Upper lobe of right lung (tissue), 1 donor: ENCODE measurements at places on chromosomes 5 and 9. TPM values are rescaled to one million over a fixed set of nuclear protein-coding genes. Genes with fewer than 3 reads are reported as not detected.

DNA sequence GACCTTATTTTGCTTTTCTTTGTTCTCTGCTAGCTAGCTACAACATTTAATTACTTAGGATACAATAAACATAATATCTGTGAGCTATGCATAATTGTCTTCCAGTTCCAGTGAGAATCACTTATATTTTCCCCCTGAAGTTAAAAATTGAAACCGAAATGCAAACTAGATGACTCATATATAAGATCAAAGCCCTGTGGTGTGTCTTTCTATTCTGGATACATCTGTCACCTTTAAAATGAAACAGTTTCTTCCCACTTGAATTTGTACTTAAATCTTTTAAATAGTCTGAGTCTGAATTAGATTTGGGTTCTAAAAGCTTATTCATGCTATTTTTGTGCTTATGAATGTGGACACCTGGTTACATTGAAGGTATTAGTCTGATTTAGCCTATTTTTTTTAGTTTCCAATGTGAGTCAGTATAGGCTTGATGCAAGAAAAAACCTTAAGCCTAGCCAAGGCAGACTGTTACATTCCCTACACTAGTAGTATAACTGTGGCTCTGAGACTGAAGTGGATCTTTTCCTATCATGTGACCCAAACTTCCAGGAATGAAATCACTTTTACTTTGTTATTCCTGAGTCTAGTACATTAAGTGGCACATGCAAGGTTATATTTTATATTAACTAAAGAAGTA lies 703.5 kb upstream of the RGMB start:
- no peak for DNase-seq

GRCh38 chr9:75601280-75601679 lies 289.2 kb upstream of the PCSK5 start:
- DNase-seq, result no peak

DNA sequence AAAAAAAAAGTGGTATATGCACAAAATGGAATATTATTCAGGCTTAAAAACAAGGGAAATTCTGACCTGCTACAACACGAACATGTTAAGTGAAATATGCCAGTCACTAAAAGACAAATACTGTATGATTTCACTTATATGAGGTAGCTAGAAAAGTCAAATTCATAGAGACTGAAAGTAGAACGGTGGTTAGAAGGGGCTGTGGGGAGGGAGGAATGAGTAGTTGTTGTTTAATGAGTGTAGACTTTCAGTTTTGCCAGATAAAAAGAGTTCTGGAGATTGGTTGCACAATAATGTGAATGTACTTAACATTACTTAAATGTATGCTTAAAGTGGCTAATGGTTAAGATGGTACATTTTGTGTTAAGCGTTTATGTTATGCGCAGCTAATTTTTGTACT lies 79.5 kb upstream of the IL12B start:
- no peak for DNase-seq

DNA sequence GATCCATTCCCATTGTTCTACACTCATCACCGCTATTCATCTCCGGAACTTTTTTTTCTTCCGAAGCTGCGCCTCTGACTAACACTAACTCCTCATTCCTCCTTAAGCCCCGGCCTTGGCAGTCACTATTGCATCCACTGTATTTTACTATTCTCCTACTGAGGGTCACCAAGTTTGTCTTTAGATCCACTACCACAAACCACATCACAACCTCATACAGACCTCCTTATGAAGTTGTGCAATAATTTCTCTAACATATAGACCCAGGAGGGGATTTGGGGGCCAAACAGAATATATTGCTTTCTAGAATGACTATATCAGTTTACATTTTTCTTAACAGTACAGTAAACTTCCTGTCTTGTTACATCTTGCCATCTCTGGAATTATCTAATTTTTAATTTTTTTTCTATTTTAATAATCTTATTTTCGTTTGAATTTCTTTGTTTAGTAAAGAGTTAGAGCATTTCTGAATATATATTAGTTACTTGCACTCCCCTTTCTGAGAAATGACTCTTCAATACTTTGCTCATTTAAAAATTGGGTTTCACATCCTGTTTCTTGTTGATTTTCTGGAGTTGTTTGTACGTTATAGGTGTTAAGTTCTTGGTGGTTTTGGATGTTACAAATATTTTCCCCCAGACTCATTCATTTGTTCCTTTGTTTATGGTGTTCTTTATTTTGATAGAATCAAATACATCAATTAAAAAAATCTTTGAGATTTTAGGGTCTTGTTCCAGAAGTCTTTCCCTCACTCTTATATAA lies 37.1 kb downstream of the DMRT2 start:
- no peak for DNase-seq

- no peak for DNase-seq
These were observed 5.7 kb upstream of the TRAF2 start for GRCh38 chr9:136880651-136881050.

- no peak for DNase-seq
These were observed 147.5 kb downstream of the DAB2IP start for GRCh38 chr9:121798941-121799340.

DNA sequence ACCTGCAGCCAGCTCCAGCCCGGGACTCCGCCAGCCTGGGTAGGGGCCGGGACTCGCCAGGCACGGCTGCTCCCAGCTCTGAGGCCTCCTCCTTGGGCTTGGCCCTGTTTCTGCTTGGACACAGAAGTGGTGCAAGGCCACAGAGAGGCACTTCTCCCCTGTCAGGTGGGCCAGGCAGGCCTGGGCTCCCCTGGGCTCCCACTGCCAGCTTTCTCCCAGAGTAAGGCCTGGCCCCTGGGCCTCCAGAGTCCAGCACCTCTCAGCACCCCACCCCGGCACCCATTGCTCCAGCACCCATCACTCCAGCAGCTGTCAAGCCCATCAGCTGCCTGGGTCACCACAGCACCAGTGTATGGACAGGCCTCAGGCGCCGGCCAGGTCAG lies 71.1 kb upstream of the LRRTM2 start:
- DNase-seq, result no peak

GRCh38 chr9:135551031-135551430 lies 5.1 kb downstream of the OBP2A start:
- peak; percentile 57 for DNase-seq

DNA sequence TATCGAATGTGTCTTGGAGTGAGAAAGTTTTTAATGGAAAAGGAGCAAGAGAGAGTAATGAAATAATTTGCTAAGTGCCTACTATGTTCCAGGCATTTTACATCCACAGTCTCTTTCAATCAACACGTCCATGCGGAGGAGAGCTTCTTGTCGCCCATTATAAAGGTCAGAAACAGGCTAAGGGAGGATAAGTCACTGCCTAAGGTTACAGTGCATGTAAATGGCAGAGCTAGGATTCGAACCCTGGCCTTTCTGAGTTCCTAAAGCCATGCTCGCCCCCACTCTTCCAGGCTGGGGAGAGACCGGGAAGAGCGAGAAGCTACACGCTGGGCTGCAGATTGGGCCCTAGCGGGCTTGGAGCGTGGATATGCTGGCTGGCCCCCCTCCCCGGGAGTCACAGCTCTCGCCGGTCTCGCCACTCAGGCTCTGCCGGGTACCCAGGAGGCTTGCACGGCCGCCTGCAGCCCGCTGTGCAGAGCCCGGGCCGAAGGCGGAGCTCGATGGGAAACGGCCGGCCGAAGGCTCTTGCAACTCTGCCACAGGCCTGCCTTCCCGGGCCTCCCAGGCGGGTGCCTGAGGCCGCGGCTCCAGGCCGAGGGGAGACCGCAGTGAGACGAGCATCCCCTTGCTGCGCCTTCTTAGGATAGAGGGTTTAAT lies 775 bp upstream of the LHX2 start:
- peak; percentile 10 for DNase-seq

- DNase-seq, result no peak
These were observed 396.9 kb downstream of the ENC1 start for GRCh38 chr5:74243634-74244033.

GRCh38 chr5:65157906-65158603 lies 323.7 kb downstream of the ADAMTS6 start:
- DNase-seq, result no peak

GRCh38 chr5:95923918-95924544 lies 37.6 kb downstream of the ELL2 start:
- no peak for DNase-seq

DNA sequence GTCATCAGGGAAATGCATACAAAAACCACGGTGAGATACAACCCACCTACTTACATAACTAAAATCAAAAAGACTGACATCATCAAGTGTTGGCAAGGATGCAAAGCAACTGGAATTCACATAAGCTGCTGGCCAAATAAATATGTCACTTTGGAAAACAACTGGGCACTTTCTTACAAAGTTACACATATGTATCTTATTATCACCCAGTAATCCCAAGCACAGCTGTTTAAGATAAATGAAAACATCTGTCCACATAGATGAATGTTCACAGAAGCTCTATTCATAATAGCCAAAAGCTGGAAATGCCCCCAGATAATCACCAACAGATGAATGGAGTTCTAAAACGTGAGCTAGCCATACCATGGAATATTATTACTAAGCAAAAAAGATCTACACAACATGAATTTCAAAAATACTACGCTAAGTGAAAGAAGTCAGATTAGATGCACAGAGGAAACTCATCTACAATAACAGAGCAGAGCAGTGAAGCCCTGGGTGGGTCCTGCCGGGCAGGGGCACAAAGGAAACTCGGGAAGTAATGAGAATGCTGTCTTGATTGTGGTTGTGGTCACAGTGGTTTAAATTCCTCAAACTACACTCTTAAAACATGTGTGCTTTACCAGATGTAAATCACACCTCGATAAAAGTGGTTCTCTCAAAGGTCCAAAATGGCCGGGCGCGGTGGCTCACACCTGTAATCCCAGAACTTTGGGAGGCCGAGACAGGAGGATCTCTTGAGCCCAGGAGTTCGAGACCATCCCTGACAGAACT lies 8.5 kb downstream of the CAMSAP1 start:
- peak; percentile 1 for DNase-seq

- DNase-seq, result no peak
These were observed 43.1 kb downstream of the SPTAN1 start for GRCh38 chr9:128595471-128595870.

The PCDHB12 gene
- 2.8 TPM for total RNA-seq

The SLCO4C1 gene
- 36.9 TPM for total RNA-seq

The ORM2 gene
- total RNA-seq, result 3.9 TPM

The BASP1 gene
- 31.1 TPM for total RNA-seq

The FGD3 gene
- total RNA-seq, result 21.6 TPM

The SV2C gene
- 0.32 TPM for total RNA-seq
